HEK293T (cell line): ENCODE measurements at places on chromosomes 5 and 9.

- DNase-seq, result no peak
Measured at GRCh38 chr5:122559676-122560075, 215.2 kb upstream of the SNX2 start.

DNA sequence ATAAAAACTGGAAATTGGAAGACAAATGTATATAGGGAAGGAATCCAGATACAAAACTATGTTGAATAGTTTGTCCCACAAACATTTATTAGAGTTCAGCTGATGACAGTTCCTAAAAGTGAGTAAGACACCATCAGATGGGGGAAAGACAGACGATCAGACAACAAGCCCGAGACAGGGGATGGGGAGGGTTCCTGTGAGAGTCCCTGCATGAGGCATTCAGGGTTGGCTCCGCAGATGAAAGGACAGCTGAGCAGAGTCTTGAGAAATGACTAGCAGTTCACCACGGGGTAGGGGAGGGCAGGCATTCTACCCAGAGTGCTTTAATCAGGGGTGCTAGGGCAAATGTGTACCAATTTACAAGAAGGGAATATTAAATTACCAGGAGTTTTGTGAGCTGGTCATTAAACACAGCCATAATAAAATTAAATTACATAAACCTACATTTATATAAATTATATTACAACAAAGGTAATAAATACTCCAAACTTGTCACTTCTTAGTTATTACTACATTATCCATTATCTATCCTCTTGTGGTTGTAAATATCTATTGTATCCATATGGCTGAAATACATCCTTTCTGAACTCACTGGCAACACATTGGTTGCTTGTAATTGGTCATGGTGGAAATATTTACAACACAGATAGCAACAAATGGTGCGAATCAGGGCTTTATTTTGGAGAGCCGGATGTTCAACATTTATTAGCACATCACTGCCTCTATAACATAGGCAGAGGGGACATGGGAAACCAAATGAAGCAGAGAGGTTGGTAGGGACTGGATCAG, 27.8 kb downstream of the TNFSF15 start:
- no peak for DNase-seq

DNA sequence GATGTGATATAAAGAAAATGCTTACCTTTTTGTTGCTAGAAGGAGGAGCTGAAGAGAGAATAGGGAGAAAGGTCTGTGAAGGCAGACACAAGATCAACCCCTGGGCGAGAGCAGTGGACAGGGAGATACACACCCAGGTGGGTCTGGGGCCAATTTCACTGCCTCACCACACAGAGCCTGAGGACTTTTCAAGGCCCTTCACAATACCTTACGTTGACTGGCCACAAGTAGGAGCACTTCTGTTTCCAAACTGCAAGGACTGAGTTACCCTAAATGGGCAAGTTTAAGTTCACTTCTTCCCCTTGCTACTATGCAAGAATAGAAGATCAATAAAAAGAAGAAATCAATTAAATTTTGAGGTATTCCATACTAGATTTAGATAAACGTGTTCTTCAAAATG, 174.5 kb upstream of the SLC12A2 start:
- DNase-seq, result peak; percentile 54

DNA sequence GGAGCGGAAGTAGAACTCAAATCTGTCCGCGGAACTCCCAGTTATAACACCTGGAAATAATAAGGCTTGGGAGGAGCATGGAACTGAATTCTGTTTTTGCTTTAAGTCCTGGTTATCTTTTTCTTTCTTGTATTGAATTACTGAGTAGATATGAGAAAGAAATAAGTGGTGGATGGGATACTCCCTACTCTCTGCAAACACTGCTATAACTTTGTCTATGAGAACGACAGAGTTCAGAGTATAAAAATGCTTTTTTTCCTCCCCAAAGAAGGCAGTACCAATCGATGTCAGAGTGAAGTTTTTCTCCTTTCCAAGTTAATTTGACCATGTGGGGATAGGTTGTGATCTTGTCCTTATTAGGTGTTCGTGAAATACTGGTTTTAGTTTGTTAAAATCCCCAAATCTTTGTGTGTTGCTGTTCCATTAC, 1.2 kb downstream of the RIC1 start:
- no peak for DNase-seq

- no peak for DNase-seq
Measured at GRCh38 chr5:82074950-82075349, 103.1 kb downstream of the ATG10 start.

- DNase-seq, result no peak
Measured at GRCh38 chr5:103667068-103667467, 104.5 kb upstream of the NUDT12 start.

DNA sequence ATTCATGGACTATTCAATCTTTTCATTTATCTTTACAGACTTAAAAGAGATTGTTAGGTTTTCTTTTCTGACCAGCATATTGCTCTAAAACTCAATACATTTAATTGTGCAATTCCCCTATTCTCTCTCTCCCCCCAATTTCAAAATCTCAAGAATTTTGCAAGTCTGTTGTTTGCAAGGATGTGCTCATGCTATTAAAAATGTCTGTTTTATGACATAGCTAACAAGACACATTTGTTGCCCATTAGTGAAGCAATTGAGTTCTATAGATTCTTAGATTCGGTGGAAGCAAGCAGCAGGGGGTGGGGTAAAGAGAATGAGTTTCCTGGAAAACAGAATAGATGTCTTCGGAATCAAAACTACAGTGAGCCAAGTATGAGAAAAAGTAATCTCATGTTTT, 8.5 kb upstream of the CSNK1A1 start:
- no peak for DNase-seq

- no peak for DNase-seq
Measured at GRCh38 chr5:167219298-167219697, 1072.1 kb upstream of the WWC1 start.

DNA sequence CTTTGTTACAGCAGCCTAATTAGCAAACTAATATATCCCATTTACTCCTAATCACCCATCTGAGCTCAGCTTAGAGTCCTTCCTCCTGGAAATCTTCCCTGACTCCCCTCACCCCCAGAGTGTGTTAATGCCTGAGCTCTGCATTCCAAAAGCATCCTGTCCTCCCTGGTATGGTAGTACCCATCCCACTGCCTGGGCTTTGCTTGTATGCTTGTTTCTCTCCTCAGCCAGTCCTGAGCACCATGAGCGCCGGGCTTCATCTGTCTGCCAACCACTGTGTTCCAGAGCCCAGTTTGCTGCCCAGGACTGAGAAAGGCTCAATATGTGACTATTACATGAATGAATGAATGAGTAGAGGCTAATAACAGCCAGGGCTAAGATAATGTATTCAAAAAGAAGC, 272.4 kb downstream of the CDK5RAP2 start:
- DNase-seq, result no peak

DNA sequence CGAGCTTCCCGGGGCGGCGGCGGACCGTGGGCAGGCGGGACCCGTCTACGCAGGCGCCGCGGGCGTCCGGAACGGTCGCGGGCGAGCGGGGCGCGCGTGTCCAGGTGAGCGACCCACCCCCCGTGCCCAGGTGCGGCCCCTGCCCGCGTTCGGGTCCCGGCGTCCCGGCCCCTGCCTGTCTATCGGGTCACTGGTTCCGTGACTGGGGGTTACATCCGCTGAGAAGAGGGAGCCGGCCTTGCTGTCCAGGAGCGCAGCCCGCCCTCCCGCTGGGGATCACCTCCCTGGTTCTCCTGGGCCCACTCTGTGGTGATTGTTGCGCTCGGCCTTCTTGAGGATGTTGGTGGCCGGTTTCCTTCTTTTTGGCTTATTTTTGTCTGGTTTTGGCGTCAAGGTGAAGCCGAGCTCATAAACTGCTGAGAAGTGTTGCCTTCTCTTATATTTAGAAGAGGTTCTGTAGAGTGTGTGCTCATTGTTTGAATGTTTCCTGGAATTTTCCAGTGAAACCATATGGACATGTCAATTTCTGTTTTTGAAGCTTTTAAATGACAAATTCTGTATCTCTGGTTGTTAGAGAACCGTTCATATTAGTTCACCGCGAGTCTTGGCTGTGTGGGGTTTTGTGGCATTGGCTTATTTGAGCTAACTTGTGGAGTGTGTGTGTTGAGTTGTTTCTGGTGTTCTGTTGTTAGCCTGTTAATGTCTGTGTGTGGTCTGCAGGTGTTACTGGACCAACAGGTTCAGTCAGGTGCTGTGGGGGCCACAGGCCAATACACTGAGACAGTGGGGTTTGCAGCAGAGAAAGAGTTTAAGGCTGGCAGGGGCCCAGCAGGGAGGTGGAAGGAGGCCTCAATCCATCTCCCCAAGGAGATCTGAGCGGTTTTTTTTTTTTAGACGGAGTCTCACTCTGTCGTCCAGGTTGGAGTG, 621 bp downstream of the CEP72 start:
- peak; percentile 45 for DNase-seq

DNA sequence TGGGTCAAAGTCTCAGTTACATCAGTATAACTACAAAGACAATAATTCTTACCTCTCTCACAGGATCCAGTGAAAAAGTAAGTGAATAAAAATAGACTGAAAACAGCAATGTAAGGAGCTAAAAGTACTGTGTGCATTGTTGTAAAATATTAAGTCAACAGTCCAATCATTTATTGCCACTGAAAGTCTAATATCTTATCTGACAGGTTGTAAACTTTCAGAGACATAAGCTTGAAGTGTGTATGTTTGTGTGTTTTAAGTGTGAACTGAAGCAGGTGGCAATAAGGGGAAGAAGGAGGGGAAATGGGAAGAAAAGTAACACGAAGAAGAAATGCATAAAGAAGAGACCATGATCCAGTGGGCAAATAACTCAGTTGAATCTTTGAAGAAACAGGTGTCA, 229.7 kb upstream of the TAS2R1 start:
- DNase-seq, result no peak

- no peak for DNase-seq
Measured at GRCh38 chr9:87088621-87089365, 141.5 kb upstream of the GAS1 start.

GRCh38 chr9:120625222-120625621, 45.3 kb upstream of the CDK5RAP2 start:
- no peak for DNase-seq

GRCh38 chr9:99368341-99369326, 146.6 kb downstream of the SEC61B start:
- DNase-seq, result no peak

GRCh38 chr9:101027236-101027635, 1.3 kb upstream of the PLPPR1 start:
- no peak for DNase-seq

DNA sequence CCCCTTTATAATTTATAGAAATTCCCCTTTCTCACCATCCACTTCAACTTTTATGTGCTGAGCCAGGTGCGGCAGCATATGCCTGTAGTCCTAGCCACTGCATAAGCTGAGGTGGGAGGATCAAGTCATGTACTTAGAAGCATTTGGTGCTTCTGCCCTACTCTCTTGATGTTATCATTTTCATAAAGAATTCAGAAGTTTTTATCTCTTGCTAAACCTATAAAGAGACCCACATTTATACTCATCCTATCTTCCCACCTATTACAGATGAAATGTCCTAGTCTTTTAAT, 18.5 kb downstream of the HMMR start:
- DNase-seq, result no peak

GRCh38 chr5:15850939-15851341, 328.7 kb downstream of the MARCHF11 start:
- no peak for DNase-seq

GRCh38 chr5:133941456-133942196, 26.8 kb downstream of the C5orf15 start:
- DNase-seq, result no peak

DNA sequence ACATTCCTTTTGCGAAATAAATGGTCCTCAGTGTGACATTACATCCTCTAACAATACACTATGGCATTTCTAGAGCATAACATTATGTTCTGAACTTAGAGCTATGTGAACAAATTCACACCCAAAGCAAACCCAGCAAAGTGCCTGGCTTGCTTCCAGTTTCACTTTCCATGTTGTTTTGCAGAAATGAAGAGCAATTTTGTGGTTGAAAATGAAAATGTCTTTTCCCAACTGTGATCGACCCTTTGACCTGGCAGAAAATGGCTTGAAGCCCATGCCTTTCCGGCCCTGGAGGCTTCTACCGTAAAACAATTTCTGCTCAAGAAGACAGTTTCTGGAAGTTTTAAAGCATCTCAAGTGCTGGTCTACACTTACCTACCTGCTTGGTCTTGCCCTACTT, 344.7 kb upstream of the RGMB start:
- DNase-seq, result no peak

DNA sequence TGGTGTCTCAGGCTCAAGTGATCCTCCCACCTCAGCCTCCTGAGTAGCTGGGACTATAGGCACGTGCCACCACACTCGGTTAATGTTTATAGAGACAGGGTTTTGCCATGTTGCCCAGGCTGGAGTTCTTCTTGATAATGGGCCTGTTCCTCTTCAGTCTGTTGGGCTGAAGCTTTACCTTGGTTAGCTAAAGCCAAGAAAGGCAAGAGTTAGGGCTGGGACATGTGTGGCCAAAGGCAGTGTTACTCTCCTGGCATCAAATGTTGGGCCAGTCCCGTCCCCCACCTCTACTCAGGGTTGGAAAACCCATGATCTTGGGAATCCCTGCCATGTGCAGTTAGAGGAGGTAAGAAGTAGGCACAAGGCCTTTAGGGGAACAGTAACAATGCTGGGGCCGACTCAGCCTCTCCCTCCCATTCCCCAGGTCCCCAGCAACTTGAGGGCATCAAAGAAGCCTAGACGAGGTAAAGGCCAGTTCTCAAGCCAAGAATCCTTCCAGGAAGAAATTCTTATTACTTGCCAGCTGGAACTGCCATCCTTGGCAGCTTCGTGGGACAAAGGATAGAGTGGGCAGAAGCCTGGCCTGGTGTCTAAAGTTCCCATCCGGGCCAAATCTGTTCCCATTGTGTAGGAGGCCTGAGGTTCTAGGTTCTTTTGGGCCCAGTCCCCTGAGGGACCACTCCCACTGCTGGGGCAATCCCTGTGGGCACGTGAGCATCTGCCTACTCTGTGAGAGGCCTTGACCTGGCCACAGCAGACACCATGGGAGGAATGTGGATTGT, 4.5 kb downstream of the EGR1 start:
- no peak for DNase-seq
